ENCODE measurements at places on chromosomes 1 and 21.

DNA sequence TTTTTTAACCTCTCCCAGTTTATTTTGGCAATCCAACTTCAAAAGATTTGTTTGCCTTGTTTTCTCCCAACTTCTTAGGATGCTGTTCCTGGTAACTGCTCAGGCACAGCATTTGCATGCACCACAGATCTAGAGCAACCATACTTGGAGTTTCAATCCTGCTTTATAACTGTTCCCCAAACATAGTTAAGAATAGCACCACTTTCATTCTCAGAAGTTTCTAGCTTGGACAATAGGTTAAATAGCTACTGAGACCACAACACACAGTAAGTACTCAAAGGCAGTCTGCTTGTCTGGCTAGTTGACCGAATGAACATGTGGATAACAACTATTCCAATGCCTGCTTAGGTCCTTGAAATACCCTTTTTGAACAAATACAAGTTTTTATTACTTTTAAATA is 76.8 kb downstream of the FOXJ3 start:
- DNase-seq: no peak

GRCh38 chr1:64917328-64917861 is 49.0 kb downstream of the JAK1 start:
- DNase-seq: no peak

- peak; percentile 83 for DNase-seq
These were observed 4.0 kb downstream of the GLMP start for GRCh38 chr1:156291226-156292061.

DNA sequence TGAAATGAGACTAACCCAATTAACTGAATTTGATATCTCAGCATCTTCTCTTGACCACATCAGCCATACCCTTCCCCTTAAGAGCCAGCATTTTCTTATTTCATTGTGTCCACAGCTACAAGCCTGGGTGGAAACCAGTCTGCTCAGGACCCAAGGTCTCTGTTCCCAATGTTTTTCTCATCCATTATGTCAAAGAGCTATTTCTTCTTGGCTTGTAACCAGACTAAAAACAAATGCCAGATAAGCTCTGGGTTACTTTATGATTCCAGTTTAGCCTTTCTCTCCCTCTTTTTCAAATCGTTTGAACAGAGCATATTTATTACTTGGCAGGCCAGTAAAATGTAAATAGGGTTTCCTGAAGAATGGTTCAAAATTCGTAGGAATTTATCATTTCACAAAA is 109.3 kb upstream of the SPATA6 start:
- DNase-seq: no peak

GRCh38 chr1:11138952-11139351 is 39.3 kb upstream of the EXOSC10 start:
- DNase-seq: no peak

GRCh38 chr1:57167997-57168396 is 202.2 kb upstream of the C8B start:
- peak; percentile 14 for DNase-seq

GRCh38 chr1:239511875-239512274 is 125.5 kb downstream of the CHRM3 start:
- no peak for DNase-seq

DNA sequence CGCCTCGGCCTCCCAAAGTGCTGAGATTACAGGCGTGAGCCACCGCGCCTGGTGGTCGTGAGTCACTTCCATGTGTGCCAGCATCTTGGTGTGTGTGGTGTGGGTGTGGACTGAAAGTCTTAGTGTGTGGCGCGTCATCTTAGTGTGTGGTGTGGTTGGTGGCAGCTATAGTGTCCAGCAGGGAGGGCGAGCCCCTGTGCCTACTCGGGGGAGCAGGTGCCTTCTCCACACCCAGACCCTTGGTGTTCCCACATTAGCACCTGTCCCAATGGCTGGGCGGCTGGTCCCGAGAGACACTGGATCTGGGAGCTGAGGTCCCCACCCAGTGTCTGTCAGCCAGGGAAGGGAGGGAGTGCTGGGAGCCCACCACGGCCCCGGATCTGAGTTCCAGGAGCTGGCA is 2.8 kb downstream of the SCNN1D start:
- no peak for DNase-seq
